ENCODE measurements at places on chromosomes 6 and 20.

- no peak for DNase-seq
Observed at GRCh38 chr6:142118925-142119324, 13.8 kb upstream of the GJE1 start.

GRCh38 chr20:11130554-11131166, 456.9 kb upstream of the JAG1 start:
- no peak for DNase-seq

- no peak for DNase-seq
Observed at GRCh38 chr20:59386809-59387208, 86.4 kb downstream of the EDN3 start.

- no peak for DNase-seq
Observed at GRCh38 chr6:115617031-115617430, 443.7 kb downstream of the FRK start.

GRCh38 chr20:61332016-61332975, 80.2 kb downstream of the CDH4 start:
- no peak for DNase-seq

- DNase-seq, result no peak
Observed at GRCh38 chr6:53746442-53747103, 48.2 kb upstream of the LRRC1 start.

DNA sequence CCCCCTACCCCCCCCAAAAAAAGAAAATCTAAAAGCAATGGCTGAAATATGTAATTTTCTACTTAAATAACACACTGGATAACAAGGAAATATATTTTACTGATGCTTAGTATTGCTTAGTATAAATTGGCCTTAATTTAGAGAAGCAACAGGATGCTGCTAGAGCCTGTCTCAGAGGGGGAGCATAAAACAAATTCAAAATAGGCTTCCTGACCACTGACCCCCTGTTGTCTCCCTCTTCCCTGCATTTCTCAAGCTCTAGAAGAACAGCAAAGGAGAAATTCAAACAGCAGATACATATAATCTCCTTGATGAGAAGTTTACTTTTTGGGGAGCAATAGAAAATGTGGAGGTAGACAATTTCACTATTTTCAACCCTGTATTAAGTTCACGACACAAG, 631.1 kb upstream of the GJE1 start:
- no peak for DNase-seq

- no peak for DNase-seq
Observed at GRCh38 chr6:167705211-167705750, 121.4 kb upstream of the AFDN start.

- no peak for DNase-seq
Observed at GRCh38 chr6:34205466-34205865, 31.2 kb upstream of the HMGA1 start.

DNA sequence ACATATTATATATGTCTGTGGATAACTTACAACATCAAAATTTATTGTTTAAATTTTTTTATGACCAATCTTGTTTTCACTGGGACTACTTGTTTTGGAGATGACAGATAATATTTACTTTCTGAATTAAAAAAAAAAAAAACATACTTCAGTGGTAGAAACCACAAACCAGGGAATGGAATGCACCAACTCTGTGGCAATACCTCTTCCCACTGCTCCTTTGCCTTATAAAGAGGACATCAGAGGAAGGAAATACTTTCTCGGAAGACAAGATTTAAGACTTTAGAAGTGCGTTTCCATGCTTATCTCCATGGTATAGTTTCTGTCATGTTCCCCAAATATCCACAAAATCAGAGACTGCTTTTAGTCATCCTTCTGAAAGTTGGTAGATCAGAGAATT, 1241.1 kb upstream of the EYS start:
- no peak for DNase-seq

GRCh38 chr6:137496909-137497720, 2.9 kb upstream of the OLIG3 start:
- no peak for DNase-seq

DNA sequence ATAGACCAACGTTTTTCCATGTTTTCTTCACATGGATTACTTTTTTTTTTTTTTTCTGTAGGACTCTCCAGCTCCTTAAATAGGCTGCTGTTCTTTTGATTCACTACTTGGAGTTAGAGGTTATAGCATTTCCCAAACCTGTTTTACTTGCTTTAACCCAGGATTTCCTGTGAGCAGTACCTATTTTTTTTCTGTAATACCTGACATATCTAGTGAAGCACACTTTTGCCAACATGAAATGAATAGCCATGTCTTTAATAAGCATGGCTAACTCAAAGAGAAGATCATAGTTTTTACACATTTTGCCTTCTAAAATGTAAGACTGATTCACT, 137.0 kb downstream of the FOXA2 start:
- DNase-seq, result no peak

DNA sequence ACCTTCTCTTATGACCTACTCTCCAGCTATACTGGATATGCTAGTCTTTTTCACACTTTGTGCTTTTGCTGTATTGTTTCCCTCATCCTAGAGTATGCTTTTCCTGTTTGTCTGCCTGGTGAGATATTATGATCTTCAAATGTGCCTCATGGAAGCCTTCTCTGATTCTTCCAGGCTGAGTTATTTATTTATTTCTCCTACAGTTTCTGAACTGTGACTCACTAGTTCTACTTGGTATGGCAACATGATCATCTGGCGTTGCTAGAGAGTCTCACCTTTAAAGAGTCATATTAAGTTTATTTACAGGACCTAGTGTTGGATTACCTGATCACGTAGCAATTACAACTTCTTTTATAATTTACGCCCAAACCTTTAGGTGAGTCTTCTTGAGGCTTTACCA, 81.2 kb upstream of the HDAC2 start:
- no peak for DNase-seq

GRCh38 chr6:150667977-150668716, 68.5 kb downstream of the PLEKHG1 start:
- peak; percentile 95 for DNase-seq

DNA sequence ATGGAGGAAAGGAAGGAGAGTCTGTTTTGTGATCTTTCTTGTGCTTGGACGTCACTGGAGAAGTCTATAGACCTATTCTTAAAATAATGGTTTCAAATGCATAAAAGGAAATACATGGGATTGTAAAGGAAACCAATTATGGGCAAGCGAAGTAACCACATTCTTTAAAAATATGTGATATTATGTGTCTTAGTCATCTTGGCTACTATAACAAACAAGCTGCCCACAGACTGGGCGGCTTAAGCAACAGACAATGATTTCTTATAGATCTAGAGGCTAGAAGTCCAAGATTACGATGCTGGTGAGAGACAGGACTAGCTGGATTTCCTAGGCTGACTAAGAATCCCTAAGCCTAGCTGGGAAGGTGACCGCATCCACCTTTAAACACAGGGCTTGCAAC, 49.4 kb upstream of the CD83 start:
- DNase-seq, result no peak

DNA sequence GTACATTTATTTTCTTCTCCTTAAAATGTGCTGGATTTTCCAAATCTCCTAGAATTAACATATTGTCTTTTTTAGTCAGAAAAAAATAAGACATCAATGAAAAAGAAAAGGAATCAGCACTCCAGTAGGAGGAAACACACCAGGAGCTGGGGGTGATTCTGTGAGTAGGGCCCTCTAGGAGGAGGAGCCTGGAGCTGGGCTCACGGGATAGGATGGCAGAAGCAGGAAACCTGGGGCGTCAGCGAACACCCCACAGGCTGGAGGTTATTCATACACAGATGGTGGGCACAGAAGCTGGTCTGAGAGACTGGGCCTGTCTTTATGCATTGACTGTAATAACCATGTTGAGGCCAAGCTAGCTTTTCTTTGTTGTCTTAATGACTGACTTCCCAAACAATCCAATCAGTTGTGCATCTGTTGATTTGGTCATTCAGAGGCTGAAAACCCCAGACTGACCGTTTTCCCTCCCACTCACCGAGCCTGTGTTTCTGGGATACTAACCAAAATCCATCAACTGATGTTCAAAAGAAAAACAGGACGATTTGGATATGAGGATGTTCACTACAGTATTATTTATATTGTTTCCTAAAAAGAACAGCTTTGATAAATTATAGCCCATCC, 53.1 kb downstream of the CPNE5 start:
- no peak for DNase-seq

- DNase-seq, result no peak
Observed at GRCh38 chr20:47205577-47206123, 150.8 kb downstream of the ZMYND8 start.

DNA sequence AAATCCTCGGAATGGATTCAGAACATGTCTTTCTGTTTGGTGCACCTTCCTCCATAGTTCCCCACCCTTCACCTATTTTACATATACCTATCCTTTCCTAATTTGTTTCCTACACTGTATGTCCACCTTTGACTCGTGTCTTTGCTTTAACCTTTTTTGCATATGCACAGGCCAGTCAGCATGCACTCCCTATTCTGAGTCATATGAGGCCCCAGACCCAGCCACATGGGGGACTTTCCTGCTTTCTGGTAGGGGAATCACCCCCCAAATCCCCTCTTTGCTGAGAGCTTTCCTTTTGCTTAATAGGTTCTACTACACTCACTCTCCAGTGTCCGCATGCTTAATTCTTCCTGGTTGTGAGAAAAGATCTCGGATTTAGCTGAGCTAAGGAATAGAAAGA, 393.8 kb upstream of the IMPG1 start:
- no peak for DNase-seq

- DNase-seq, result no peak
Observed at GRCh38 chr20:57261457-57262251, 4.8 kb downstream of the BMP7 start.

DNA sequence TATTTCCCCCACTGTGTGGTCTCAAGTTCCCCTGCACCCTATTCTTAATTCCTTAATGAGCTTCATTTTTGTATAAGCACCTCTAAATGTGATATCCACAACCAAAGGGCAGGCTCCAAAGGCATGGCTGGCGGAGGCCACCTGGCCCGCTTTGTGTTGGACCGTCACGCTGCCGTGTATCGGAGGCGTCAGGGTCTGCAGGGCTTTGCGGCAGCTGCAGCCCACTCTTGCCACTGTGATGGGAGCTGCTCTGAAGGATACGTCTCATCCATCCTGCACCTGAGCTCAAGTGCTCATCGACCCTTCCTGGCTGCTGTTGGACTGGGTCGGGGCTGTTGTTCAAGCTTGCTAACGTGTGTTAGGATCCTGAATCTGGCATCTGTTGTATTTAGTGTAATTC, 177.6 kb downstream of the ARID1B start:
- DNase-seq, result no peak

DNA sequence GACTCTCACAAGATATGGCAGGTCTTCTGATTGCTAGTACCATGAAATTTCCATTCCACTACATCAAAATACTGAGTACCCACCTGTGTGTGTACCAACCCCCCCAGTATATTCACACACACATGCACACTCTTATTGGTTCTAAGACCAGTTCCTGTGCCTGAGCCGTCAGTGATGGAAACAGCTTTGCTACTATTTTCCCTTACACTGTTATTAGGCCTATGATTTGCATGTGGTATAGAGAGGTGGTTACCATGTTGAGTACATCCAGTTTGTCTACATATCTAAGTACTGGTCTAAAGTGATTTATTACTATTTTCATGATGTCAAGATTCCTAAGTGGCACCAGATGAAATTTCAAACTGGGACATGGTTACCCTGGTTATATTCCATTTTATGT, 459.9 kb downstream of the BCKDHB start:
- DNase-seq, result no peak

DNA sequence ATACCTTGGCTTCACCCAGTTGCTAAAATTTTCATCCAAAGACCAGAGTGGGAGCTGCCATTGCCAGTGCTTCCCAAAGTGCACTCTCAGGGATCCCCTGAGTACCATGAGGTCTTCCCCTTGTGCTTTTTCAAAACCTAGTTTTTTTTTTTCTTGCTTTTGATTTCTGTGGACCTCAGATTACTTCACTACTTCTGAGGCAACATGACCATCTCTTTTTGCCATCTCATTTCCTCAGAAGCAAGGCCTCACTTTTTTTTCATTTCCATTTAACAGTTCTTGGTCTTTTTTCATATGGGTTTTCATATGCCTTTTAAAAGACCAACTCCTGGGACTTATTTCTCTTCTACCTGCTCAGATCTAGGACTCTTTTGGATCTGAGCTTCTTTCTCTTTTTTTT, 64.1 kb upstream of the MMS22L start:
- no peak for DNase-seq

- DNase-seq, result no peak
Observed at GRCh38 chr20:23955896-23956295, 32.7 kb downstream of the GGTLC1 start.

DNA sequence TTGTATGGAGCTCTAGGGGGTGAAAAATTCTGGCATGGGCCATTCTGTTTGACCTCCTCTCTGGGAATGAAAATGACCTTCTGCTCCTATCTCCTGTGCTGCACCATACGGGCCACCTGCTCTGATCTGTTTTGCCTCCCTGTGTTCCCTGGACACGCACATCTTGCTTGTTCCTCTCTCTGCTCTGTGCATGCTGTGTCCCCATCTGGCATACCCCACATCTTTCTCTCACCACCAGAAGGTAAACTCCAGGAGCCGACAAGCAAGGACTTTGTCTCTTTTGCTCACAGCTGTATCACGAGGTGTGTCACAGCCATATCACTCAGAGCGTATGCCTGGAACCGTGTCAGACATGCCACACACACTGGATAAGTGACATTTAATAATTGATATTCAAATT, 208.4 kb upstream of the DTNBP1 start:
- no peak for DNase-seq

DNA sequence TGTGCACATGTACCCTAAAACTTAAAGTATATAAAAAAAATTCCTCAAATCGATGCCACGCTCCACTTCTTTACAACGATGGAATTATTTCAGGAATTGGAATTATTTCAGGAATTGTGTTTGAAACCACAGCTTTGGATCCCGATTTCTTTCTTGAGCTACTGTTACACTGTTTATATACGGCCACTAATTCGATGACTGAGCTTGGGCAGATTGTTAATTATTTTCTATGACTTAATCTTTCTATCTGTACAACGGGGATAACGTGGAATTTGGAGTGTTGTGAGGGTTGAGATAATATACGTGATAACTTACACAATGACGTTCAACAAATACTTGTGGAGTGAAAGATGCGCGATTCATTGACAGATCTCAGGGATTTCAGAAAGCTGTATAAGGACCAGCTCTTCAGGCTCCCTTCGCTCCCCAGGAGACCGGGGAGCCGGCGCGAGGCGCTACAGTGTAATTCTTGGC, 171.3 kb downstream of the SLC16A10 start:
- no peak for DNase-seq

- no peak for DNase-seq
Observed at GRCh38 chr20:63554361-63555278, 661 bp downstream of the FNDC11 start.

DNA sequence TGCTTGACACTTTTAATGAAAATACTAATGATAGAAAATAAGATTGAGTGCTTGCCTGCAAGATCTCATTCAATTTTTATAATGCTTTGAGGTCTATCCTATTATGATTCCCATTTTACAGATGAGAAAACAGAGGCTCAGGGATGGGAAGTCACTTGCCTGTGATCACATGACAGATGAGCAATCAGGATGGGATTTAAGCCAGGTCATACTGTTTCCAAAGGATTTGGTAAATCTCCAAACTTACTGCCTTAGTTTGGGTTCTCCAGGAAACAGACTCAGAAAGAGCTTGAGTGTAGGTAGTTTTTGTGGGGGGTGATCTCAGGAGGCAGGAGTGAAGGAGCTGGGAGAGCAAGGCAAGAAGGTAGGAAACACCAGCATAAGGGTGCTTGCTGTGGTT, 456.3 kb downstream of the MAFB start:
- no peak for DNase-seq

- no peak for DNase-seq
Observed at GRCh38 chr6:9623985-9624384, 790.9 kb downstream of the TFAP2A start.

- no peak for DNase-seq
Observed at GRCh38 chr20:62820962-62821725, 4.3 kb downstream of the COL9A3 start.

GRCh38 chr20:20734475-20734948, 22.1 kb upstream of the RALGAPA2 start:
- DNase-seq, result no peak
